Fibroblast of mammary gland (primary cell): ENCODE measurements at places on chromosomes 5 and 9.

- DNase-seq = no peak
Observed at GRCh38 chr9:126678989-126679388, 65.3 kb downstream of the LMX1B start.

DNA sequence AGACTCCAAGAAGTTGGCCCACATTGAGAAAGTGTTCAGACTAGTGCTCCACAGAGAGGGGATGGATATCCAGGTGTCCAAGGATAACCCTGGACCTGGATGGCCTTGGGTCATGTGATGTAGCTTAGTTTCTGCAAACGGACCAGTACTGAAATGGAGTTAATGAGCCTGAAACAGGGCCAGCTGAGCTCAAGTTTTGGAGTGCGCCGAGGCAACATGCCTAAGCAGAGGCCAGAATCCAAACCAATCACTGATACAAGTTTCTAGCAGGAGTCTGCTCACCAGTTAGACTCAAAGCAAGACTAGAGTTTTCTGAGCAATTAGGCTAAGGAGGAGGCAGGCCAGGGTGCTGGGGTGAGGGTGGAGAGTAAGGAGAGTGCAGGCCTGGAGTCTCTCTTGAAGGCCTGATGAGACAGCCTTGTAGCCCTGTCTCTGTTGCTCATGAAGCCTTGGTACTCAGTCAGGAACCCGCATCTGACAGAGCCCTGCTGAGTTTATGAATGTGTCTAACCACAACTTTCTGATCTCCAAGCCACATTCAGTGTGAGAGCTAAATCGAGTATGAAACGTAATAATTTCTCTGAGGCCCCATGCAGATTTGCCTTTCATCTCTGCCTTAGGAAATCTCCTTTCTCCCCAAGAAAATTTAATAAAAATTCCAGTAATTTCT is 68.9 kb upstream of the EQTN start:
- DNase-seq = no peak

GRCh38 chr5:125829349-125829748 is 593.9 kb upstream of the GRAMD2B start:
- DNase-seq = no peak

DNA sequence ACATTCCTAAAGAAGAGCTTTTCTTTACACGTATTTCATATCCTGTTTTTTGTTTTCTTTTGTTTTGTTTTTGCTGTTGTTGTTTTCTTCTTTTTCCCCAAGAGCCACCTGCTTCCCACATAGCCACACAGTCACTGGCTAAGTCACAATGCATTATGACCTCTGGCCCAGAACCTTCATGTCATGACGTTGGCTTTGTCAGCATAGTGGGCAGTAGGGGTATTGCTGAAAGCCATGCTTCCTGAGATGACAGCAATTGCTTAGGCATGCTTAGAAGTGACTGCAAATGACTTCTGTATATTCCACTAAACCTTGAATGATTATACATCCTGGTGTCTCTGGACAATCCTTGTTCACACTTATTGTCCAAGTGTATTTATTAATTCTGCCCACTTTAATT is 375.8 kb downstream of the TAF11L14 start:
- no peak for DNase-seq

- DNase-seq = no peak
Observed at GRCh38 chr5:129460672-129460935, 506 bp downstream of the ADAMTS19 start.

DNA sequence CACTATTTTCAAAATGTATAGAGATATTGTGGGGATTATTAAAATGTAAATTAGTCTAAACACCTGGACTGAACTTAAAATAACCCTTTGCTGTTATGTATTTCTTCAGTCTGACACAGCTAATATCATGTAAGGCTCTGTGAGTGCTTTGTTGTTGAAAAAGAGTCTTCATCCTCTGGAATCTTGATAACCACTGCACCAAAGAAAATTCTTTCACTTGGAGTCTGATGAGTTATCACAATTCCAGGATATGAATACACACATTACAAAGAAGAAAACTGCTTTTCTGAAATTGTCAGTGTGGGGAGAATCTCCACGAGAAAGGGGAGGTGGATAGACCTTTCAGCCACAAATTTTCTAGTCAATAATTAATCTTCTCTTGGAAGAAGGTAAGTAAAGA is 42.3 kb upstream of the TARS1 start:
- no peak for DNase-seq
